ENCODE measurements at places on chromosomes 4 and X. TPM values are rescaled to one million over a fixed set of nuclear protein-coding genes. Genes with fewer than 3 reads are reported as not detected.

MBNL3 gene
- total RNA-seq = 12.0 TPM

GRCh38 chr4:118268780-118269179 is 84.0 kb downstream of the PRSS12 start:
- DNase-seq = no peak

- DNase-seq = no peak
Measured at GRCh38 chrX:40700640-40701342, 34.6 kb downstream of the MED14 start.

DNA sequence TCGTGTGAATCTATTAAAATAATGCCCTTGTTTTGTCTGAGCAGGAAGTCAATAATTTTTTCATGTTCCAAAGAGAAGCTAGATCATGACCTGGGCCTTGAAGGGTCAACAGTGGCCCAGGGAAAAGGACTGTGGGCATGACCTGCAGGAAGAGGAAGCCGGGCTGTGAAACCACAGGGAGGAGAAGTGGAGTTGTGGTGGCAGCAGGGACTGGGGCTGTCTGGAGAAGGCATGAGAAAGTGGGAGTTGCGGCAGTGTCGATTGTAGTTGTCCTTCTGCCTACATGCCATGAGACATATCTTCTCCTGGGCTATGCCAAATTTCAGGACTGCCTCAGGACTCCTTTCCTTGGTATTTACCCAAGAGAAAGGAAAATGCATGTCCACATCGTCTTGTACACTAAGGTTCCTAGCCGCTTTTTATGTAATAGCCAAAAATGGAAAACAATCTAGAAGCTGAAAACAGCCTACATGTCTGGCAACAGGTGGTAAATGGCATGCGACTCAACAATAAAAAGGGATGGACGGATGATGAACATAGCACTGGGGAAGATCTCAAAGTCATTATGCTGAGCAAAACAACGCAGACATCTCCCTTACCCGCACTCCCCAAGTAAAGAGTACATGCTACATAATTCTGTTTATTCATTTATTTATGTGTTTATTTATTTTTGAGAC is 13.6 kb upstream of the PTTG2 start:
- DNase-seq = no peak

- no peak for DNase-seq
Measured at GRCh38 chr4:128639541-128640270, 169.8 kb upstream of the JADE1 start.

- DNase-seq = no peak
Measured at GRCh38 chr4:75995727-75996126, 5.0 kb upstream of the SDAD1 start.

DNA sequence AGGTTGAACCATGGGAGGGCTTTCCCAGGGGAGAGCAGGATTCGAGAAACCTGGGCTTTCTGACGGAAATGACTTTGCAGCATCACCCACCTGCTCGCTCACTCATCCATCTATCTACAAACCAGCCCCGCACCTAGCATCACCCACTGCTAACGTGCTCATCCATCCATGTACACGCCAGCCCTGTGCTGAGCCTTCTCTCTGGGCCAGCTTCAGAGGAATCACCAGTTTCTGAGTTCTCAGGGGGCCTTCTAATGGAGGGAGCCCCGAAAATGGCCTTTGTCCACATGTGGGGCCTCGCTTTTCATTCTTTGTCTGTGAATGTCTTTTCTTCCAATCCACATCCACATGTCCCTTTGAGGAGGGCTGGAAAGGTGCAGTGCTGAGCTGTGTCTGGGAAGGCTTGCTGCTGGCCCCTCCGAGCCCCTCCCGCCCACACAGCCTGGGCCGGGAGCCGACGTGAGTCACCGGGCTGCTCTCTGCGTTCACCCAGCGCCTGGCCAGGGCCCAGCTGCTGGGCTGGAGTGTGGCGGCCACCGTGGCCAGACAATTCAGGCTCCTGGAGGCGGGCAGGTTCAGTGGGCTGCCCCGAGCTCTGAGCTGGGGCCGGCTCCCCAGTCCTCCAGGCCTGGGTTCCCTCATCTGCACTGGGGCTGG is 14.7 kb downstream of the SORCS2 start:
- DNase-seq = peak; percentile 34

DNA sequence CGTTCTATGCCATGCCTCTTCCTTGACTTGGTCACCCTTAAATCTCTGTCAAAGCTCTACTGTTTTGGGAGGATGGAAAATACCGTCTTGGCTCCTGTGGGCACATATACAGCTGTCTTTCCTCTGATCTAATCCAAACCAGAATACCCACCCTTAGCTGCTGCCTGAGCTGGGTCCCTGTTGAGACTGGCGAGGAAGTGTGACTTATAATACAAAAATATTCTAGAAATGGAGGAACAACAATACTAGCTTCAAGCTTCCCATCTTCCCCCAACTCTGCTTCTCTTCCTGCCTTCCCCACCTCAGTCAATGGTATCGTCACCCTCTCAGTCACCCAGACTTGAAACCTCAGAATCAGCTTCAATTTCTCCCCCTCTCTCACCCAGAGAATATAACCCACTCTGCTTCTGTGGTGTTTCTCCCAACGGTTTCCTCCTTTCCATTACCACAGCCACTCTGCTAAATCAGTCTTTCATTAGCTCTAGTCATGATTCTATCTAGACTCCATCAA is 599 bp upstream of the IL2RG start:
- no peak for DNase-seq

SPANXN3 gene
- 2.4 TPM for total RNA-seq

Data from prostate gland (tissue), 2 donors.